ENCODE measurements at places on chromosomes 1 and 21. TPM values are rescaled to one million over a fixed set of nuclear protein-coding genes. Genes with fewer than 3 reads are reported as not detected.

The LCE6A gene
- 118 TPM for total RNA-seq

The GADD45A gene
- total RNA-seq, result 25.3 TPM

The CLIC6 gene
- total RNA-seq, result 2.7 TPM

The NFYC gene
- 94.4 TPM for total RNA-seq

The NEGR1 gene
- total RNA-seq, result 7.8 TPM

The TMEM81 gene
- 2.8 TPM for total RNA-seq

The LRRC38 gene
- 2.4 TPM for total RNA-seq

The RORC gene
- 70.6 TPM for total RNA-seq

The LY9 gene
- total RNA-seq, result 0.55 TPM

The OPTC gene
- total RNA-seq, result not detected

The GSTM1 gene
- total RNA-seq, result not detected

The AZIN2 gene
- total RNA-seq, result 3.4 TPM

The BACH1 gene
- 92.2 TPM for total RNA-seq

The LEPR gene
- 12.9 TPM for total RNA-seq

The GBP2 gene
- total RNA-seq, result 63.0 TPM

The BTBD8 gene
- 1.3 TPM for total RNA-seq

The LRRN2 gene
- not detected for total RNA-seq

The ZNF648 gene
- 0.57 TPM for total RNA-seq

The PRDM16 gene
- total RNA-seq, result 0.56 TPM

The PRXL2B gene
- total RNA-seq, result 5.6 TPM

The SASS6 gene
- 1.0 TPM for total RNA-seq

The CFHR5 gene
- not detected for total RNA-seq

The FABP3 gene
- 2.5 TPM for total RNA-seq

The CRNN gene
- total RNA-seq, result 7.9 TPM

The B3GALT5 gene
- 1.7 TPM for total RNA-seq

The NGF gene
- 0.84 TPM for total RNA-seq

The AADACL4 gene
- total RNA-seq, result not detected

The FOXE3 gene
- total RNA-seq, result not detected

The CDCA8 gene
- total RNA-seq, result 3.2 TPM

The TSPAN1 gene
- total RNA-seq, result 6.2 TPM

The SPATA45 gene
- total RNA-seq, result not detected

The DPT gene
- 31.8 TPM for total RNA-seq

The C1orf52 gene
- total RNA-seq, result 27.0 TPM

The TCHH gene
- total RNA-seq, result 1.4 TPM

The NCDN gene
- 17.8 TPM for total RNA-seq

The CD52 gene
- 2.0 TPM for total RNA-seq

The TFF2 gene
- total RNA-seq, result not detected

The GUCA2A gene
- not detected for total RNA-seq

The PLEKHM2 gene
- 59.3 TPM for total RNA-seq

The SELENBP1 gene
- 36.7 TPM for total RNA-seq

The LCE1B gene
- total RNA-seq, result 256 TPM

The SPRR2B gene
- 1.7 TPM for total RNA-seq

The KRTAP21-2 gene
- total RNA-seq, result not detected

The FNDC5 gene
- total RNA-seq, result not detected

The OBSCN gene
- 39.2 TPM for total RNA-seq

The TMEM240 gene
- 0.57 TPM for total RNA-seq

The FASLG gene
- not detected for total RNA-seq

The CFAP45 gene
- total RNA-seq, result 0.46 TPM
